ENCODE measurements at places on chromosomes 6 and 20.

DNA sequence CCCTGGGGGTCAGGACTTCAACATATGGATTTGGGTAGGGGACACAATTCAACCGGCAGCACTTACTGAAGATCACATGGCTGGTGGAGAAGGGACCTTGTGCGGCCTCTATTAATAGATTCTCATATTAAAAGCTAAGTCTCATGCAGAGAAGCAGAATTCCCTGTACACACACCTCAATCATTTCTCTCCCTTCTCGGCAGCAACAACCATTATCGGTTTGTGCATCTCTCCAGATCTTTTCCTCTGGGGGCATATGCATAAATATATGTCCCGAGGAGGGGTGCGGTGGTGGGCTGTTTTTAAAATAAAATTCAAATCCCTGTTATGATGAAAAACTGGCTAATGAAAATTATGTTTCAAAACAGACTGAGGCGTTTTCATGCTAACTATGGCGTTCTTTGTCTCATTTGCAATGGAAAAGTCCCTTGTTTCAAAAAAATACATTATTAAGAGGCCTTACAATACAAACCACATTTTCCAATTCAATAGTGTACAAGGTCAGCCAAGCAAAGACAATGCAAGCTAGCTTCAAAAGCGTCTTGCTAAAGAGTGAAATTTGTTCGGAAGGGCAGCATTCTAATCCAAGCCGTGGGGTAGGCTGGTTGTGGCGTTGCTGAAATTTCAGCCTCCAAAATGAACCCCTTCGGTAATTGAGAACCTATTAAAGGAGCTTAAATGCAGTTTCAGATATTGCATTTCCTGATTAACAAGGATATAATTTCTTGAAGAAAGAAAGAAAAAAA lies 17.3 kb downstream of the APCDD1L start:
- no peak for DNase-seq

DNA sequence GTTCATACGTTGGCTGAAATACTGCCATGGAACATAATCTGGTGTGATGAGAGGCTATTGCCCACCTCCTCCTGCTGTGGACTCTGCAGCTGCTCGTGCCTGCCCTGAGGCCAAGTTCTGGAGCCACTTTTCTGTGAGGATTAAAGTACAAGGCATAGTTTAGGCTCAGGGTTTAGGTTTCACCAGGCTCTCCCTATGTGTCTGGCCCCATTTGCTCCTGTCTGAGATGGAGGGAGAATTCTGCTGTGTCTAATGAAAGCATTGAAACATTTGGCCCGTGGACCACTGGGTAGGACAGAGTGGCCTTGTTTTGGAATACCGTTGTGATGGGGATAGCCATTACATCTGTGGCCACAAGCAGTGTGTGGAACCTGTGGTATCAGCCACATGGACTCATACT lies 5.9 kb downstream of the WRNIP1 start:
- DNase-seq = no peak

DNA sequence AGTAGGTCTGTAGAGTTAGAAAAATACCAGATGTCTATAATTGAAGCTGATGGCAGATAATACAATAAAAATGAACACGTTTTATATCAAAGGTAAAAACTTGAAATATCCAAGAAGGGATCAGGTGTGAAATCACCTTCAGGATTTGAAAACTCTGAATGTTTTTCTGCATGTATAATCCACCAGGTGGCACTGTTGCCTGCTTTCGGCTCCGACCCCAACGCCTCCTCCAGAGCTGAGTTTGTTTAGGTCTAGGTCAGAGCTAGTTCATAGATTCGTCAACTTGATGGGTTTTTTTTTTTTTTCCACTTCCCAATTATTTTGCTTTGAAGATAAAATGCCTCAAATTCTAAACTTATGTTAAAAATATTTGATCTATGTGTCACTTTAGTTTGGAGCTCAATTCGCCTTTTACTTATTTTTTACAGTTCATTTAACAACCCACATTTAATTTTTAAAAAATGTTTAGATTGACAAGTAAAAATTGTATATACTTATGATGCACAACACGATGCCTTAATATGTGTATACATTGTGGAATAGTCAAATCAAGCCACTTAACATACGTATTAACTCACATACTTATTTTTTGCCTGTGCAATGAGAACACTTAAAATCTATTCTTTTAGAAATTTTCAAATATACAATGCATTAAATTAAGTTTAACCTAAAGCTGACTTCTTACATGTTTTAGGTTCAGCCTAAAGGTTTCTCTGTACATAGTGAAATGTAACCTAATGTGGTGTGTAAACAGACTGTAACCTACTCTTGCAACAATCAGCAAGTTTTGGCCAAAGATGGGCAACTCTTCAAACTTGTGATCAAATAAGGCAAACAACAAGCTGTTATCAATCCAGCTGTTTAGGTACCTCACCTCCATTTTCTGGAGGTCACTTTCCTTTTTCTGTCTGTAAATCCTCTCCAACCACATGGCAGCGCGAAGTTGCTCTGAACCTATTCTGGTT lies 39.4 kb upstream of the ENPP4 start:
- DNase-seq = peak; percentile 49

- no peak for DNase-seq
Measured at GRCh38 chr20:57780906-57781305, 71.1 kb upstream of the PMEPA1 start.

- no peak for DNase-seq
Measured at GRCh38 chr6:20946022-20946421, 411.8 kb downstream of the CDKAL1 start.

GRCh38 chr20:4942331-4942730 lies 59.0 kb downstream of the SLC23A2 start:
- DNase-seq = no peak

DNA sequence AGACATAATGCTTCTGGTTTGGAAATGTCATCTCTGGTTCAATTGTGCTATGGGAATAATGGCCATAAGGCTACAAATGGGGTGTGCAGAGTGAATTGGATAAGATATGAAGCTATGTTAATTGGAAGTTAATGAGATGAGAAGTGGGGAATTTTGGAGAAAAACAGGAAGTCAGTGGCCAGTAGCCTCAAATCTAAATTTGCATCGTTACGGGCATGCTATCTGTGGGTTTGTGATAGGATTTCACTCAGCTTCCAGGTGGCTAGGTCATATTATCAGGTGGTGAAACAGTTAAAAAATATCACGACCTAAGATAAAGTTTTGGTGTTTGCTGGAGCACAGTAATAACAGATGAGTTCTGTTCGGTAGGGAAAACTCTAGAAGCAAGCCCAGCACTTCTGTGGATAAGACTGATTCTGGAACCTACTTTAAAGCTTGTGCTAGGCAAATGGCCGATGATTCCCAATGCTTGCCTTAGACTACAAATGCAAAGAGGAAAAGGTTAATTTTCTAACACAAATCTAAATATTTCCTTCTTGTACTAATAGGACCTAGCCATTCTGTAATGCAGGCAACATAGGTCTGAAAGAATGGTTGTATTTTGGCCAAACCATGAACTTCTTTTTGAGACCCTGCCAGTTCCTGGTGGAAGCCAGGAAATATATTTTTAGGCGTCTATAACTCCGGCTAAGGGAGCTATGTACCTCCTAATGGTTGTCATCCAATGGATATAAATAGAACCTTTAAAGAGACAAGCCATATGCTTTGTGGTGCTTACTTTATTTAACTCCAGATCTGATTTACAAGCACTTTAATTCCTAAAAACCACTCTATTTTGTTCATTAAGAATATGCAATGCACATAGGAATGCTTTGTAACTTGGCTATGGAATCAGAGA lies 111.0 kb downstream of the PLCB1 start:
- no peak for DNase-seq

DNA sequence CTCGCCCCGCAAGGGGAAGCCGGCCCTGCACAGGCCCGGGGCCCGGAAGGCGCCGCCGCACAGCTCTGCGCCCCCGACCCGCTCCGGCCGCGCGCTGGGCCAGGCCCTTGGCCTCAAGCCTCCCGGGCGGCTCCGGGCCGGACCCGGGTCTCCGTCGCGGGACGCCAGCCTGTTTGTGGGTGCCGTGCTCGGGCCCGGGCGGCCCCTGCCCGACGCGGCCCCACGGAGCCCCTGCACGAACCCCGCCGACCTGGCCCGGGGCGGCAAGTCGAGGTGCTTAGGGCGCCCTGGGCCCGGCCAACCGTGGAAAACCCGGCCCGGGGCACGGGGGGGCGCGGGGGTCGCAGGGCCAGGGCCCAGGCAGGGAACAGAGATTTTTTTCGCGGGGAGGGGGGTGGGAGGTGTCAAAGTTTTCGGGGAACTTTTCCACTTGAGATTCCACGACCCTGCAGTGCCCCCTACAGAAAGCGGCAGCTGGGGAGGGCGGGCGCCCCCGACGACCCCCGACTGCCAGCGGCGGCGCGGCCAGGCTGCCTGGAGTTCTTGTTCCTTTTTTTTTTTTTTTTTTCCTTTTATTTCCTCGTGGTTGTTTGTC lies 805 bp upstream of the STX16 start:
- no peak for DNase-seq

All from hematopoietic multipotent progenitor cell treated with erythropoietin and hydrocortisone succinate and interleukin-3 and kit ligand, for 15 days (in vitro differentiated cells).